ENCODE measurements at places on chromosomes 16 and 17.

DNA sequence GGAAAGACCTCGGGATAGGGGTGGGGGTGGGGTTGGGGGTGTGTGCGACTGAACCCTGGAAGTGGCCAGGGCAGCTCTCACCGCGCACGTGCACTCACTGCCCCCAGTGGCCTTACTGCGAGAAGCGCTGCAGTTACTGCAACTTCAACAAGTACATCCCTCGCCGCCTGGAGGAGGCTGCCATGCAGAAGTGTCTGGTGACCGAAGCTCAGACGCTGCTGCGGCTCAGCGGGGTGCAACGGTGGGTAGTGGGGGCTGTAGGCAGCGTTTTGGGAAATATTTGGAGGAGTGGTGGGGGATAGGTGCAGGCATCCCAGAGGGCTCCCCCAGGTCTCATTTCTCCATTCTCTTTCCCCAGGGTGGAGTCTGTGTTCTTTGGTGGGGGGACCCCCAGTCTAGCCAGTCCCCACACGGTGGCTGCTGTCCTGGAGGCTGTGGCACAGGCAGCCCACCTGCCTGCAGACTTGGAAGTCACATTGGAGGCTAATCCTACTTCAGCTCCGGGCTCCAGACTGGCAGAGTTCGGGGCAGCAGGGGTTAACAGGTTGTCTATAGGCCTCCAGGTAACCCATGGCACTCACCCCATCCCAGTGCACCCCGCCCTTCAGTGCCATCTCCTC is 972 bp downstream of the RSAD1 start:
- DNase-seq = peak; percentile 46

- DNase-seq = no peak
Measured at GRCh38 chr17:42135664-42136653, 13.4 kb downstream of the HSPB9 start.

DNA sequence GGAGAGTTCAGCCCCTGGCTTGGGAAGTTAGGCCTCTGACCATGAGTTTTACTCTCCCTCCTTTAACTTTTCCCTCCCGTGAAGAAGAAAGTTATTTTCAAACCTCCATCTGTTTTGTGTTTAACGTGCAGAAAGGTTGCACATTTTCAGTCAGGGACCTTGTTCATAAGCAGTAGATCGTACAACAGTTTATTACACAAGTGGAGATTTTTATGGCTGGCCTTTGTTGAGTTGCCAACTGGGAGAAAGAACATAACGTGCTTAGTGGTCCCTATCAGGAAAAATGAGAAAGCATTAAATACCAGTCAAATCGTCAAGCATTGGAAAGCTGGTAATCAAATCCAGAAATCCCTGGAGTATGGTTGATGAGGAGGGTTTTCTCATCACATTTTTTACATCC is 117.9 kb upstream of the MYOCD start:
- DNase-seq = no peak

DNA sequence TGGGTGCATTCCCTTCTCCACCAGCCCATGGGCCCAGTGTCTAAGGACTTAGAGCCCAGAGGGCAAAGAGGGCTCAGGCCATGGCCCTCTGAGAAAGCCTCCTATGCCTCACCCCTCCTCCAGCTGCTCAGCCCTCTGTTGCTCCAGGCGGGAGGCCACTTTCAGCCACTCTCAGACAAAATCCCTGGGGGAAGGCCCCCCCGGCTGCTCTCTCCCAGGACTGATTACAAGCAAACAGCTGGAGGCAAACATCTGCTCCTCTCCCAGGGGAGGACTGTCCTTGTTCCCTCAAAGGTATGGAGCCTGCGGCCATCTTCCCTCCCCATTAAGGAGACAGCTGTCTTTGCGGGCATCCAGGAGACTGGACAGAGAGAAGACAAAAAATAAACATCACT is 54.9 kb upstream of the DLX4 start:
- DNase-seq = peak; percentile 96

- no peak for DNase-seq
Measured at GRCh38 chr16:937723-938122, 33.1 kb downstream of the LMF1 start.

GRCh38 chr16:85357924-85358505 is 245.7 kb upstream of the CIBAR2 start:
- DNase-seq = no peak

GRCh38 chr16:84766978-84767773 is 52.6 kb upstream of the CRISPLD2 start:
- no peak for DNase-seq

Measured in NCI-H524 treated with DMSO at 0.1 percent for 48 hours (cell line).